ENCODE measurements at places on chromosomes 11 and 22.

DNA sequence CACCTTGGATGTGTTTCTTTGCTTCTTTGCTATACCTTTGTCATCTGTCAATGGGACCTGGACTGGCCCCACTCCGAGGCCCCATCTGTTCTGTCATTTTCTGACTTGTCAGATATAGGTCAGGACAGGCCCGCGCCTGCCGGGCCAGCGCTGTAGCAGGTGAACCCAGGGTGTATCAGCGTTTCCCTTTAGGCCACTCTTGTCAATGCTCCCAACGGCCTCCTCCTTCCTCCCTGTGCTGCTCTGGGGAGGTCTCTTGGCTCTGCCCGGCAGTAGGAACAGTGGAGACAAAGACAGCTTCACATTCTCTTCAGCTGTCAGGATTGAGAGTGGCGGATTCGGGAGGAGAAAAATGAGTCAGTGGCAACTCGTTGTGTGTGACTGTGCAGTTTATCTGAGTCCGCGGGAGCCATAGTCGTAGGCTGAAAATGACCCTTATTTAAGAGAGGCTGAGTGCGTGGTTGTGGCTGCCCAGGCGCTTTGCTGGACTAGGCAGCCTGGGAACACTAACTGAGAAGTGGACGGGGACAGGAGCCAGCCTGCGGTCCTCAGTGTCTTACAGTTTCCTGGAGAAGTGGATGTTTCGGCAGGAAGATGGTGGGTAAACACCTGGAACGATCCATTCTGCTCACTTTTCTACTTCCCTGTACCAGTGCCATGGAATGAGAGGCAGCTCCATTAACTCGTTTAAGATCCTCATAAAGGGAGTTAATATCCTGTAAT lies 102.3 kb downstream of the PRR5L start:
- no peak for DNase-seq

DNA sequence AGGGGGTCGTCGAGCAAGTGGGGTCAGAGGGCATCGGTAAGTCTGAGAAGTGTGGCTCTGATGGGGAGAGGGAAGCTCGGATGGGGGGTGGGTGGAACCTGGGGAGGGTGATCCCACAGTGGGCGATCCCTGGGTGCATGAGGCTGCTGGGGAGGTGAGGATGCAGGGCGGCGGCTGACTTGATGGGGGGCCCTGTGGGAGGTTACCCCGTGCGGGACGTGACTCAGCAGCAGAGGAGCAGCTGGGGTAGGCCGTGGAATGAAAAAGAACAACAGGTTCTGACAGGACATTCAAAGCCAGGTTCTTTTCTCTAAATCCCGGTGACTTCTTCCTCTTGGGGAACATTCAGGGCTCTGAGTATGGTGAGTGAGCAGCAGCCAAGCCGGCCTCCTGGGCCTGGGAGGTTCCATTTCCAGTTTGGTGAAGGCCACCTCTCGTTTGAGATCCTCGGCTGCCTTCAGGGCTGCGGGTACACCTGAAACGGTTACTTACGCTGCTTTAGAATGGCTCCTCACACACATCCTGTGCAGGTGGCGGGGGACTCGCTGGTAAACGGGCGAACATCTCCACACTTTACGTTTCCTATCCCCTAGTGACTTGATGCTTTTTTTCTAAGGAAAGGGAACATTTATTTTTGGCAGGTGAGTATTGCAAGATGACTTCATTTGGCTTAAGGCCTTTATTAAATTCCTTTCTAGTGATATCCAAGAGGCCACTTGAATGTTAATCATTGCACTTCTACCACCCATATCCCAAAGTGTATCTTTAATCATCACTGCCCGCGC lies 278.2 kb downstream of the TBC1D22A start:
- no peak for DNase-seq

DNA sequence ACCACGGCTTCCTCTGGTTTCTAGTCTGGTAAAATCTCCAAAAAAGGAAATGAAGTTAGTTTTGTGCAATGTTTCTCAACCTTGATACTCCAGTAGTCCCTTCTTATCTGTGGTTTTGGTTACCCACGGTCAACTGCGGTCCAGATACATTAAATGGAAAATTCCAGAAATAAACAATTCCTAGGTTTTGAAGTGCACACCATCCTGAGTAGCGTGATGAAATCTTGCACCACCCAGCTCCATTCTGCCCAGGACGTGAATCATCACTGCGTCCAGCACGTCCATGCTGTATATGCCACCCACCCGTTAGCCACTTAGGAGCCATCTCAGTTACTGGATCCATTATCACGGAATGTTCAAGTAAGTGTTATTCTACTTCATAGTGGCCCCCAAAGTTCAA lies 117.0 kb downstream of the FBXO7 start:
- DNase-seq, result no peak

- DNase-seq, result no peak
These were observed 25.3 kb upstream of the FCHSD2 start for GRCh38 chr11:73167363-73167954.

GRCh38 chr11:35794333-35794732 lies 131.8 kb downstream of the TRIM44 start:
- DNase-seq, result no peak

DNA sequence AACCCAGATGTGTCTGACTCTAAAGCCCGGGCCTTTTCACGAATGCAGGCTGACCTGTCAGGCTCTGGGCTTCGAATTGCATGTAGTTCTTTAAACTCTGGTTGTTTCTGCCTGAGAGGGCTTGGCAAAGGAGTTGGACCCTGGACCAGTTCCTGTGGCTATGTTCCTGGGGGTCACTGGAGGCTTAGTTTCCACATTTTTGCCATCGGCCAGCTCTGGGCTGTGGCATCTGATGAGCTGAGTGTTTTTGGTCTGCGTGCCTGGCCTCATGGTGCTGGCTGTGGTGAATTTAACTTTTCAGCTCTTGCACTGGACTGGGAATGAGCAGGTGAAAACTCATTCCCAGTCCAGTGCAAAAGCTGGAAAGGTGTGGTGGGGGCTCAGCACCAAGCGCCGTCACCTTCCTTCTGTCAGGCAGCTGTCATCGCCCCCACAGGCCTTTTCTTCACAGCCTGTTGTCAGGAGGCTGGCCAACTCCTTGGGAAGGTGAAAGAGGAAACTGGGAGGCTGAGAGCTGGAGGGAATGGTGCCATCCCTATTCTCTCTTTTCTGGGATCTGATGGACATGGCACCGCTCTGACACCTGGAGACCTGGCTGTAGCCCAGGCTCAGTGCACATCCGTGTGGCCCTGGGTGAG lies 123.6 kb downstream of the ADAMTS15 start:
- no peak for DNase-seq

DNA sequence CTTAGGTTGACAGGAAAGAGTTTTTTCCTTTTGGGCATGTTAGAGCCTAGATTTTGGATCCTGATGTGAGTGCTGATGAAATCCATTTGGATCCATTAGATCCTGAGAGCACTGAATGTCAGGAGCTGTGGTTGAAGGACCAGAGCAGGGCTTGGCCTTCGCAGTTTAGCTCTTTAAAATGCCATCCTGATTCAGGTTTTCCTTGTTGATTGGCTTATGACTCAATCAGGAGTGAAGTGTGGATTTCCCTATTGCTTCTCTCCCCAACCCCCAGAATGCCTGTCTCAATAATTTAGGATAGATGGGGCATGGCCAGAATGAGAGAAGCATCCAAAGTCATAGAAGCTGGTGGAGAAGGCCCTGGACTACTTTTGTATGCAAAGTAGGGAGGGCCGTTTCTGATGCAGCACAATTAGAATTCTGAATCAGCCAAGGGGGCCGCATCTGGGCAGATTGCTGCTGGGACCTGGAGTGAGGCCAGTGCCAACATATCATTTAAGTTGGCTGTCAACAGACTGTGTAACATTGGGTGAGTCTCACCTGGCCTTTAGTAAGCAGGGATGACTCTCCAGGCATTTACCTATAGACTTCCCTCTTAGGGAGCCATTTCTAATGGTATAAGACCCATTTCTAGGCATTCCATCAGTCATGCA lies 80.5 kb downstream of the TEAD1 start:
- no peak for DNase-seq

DNA sequence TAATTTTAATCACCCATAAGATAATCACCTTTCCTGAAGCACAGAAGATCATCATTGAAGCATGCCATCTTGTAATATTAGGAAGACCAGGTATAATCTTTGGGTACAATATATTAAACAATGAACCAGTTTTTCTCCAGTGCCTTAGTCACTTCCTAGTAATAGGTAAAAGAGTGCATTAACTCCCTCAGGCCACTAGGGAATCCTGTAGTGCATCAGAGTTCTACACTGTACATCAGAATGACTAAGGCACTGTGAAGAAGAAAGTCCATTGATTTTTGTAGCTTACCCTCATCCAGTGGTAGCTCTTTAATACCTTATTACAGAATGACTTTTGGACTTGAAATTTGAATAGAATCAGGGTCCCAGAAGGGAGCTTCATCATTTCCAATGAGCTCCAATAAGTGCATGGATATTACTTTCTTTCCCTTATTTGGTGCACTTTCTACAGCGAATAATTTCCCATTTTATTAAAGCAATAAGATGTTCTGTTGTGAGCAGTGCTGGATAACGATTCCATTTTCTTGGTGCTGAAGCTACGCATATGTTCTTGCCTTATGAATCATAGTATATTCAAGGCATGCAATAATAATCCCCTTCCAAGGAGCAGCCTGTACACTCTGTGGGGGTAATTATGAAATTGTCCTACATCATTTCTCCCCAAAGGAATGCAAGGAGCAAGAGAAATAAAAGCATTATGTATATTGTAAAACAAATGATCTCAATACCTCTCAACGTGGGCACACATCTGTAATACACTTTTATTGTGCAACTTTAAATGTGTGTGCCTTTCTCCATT lies 4.7 kb downstream of the C11orf87 start:
- no peak for DNase-seq

GRCh38 chr11:105609341-105609781 lies 512 bp upstream of the GRIA4 start:
- no peak for DNase-seq

DNA sequence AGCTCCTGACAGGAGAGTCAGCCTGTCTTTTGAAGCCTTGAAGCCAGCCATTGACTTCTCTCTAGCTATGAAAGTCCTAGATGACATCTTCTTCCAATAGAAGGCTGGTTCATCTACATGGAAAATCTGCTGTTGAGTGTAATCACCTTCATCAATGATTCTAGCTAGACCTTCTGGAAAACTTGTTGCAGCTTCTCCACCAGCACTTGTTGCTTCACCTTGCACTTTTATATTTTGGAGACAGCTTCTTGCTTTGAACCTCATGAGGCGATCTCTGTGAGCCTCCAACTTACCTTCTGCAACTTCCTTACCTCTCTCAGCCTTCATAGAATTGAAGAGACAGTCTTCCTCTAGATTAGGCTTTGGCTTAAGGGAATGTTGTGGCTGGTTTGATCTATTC lies 58.3 kb downstream of the MYO7A start:
- DNase-seq, result no peak

DNA sequence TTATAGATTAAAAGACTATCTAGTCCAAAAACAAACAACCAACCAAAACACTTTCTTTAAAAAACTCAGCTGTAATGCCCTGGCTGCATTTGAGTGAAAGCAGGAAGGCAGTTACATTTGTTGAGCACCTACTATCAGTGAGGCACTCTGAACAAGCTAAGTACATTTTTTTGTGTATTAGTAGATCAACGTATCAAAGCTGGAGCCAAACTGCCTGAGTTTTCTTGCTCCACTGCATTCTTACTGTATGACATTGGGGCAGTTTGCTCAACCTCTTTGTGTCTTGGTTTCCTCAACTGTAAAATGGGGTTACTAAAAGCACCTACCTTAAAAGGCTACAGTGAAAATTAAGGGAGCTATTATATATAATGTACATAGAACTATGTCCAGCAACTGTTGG lies 22.0 kb downstream of the COA4 start:
- DNase-seq, result no peak

- no peak for DNase-seq
These were observed 436.3 kb downstream of the DYNC2H1 start for GRCh38 chr11:103545551-103545950.

GRCh38 chr11:74620531-74620930 lies 28.1 kb downstream of the POLD3 start:
- no peak for DNase-seq

DNA sequence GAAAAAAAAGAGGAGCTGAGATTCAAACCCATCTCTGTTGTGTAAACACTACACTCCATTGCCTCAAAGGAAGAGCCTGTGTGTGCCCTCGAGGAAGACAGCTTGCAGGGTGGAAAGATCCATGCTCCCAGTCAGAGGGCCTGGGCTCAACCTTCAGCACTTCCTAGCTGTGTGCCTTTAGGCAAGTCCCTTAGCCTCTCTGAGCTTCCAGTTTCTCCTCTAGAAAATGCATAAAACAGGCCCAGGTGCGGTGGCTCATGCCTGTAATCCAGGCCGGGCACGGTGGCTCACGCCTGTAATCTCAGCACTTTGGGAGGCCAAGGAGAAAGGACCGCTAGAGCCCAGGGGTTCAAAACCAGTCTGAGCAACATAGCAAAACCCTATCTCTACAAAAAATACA lies 4.6 kb upstream of the ARFGAP2 start:
- no peak for DNase-seq

DNA sequence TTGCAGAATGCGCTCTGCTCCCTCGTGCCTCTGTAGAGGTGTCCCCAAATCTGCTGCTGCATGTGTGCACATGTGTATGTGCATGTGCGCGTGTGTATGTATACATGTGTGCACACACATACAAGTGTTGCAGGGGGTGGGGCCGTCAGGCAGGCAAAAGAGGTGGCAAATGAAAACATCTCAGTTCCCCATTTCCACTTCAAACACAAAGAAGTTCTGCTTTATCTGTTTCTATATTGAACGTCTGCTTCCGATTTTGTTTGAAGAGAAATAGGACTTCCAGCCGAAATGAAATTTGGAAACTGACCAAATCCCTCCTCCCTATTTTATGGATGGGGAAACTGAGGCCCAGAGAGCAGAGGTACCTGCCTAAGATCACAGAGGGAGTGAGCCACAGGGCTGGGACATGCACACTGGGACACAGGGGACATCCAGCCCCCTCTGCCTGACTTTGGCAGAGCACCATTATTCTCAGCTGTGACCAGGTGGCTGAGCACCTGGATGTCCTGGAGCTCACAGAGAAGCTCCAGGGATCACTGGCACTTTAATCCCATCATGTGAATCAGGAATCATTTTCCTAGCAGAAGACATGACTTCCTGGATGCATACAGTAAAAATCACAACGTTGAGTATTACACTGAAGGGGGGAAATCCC lies 41.2 kb upstream of the ALX4 start:
- DNase-seq, result no peak

DNA sequence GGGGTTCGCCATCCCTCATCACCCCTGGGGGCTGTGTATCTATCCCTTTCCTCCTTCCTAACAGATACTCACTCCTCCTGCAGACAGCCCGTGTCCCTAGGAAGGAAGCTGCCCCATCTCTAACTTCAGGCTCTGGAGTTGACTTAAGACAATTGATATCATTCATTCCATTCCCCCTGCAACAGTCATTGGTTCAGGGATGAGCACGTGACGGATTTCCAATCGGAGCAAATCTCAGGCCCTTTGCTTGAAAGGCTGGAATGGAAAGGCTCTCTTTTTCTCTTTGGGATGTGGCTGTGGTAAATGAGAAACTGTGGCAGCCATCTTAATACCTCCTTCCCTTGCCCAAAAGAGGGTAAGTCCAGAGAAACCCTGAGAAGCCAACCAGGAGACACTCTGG lies 5.0 kb upstream of the SCUBE2 start:
- no peak for DNase-seq

GRCh38 chr22:16774911-16775500 lies 50.2 kb downstream of the XKR3 start:
- DNase-seq, result no peak

- DNase-seq, result no peak
These were observed 34.4 kb downstream of the FBXO7 start for GRCh38 chr22:32509045-32509444.
